ENCODE measurements at places on chromosomes 12 and 14. TPM values are rescaled to one million over a fixed set of nuclear protein-coding genes. Genes with fewer than 3 reads are reported as not detected.

The ABCC9 gene
- 0.02 TPM for total RNA-seq

The GZMH gene
- 2.0 TPM for total RNA-seq

The KCNMB4 gene
- 0.25 TPM for total RNA-seq

The AQP2 gene
- total RNA-seq = not detected

The CLEC14A gene
- not detected for total RNA-seq

The CFAP54 gene
- 0.30 TPM for total RNA-seq

The LMNTD1 gene
- total RNA-seq = not detected

The RPGRIP1 gene
- total RNA-seq = not detected

The LEMD3 gene
- 32.1 TPM for total RNA-seq

The PDE3A gene
- not detected for total RNA-seq

The SLC15A5 gene
- total RNA-seq = not detected

The CDCA4 gene
- total RNA-seq = 52.6 TPM

The ABHD4 gene
- total RNA-seq = 7.5 TPM

The SLCO1B1 gene
- total RNA-seq = not detected

The CLEC7A gene
- not detected for total RNA-seq

The DIABLO gene
- 48.1 TPM for total RNA-seq
